ENCODE measurements at places on chromosomes 2 and 18. TPM values are rescaled to one million over a fixed set of nuclear protein-coding genes. Genes with fewer than 3 reads are reported as not detected.
A peak's percentile ranks its signal among the peaks of the same experiment; 100 is the strongest.

Gene CROCC2
- total RNA-seq, result 0.09 TPM

DNA sequence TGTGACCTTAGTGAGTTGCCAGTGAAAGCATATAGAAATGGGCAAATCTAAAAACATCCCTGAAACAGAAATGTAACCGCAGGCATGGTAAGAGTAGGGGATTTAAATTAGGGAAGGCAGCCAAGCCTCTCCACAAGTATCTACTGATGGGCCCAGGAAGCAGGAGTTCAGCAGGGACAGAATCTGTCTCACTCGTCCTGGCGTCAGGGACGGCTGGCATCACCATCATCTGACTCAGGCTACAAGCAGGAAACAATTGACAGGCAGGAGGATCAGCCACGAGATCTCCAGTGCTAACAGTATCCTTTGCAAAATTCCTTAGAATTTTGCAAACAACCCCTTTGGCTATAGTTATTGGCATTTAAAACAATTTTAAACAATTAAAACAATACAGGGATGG is 61.3 kb downstream of the SMAD4 start:
- no peak for DNase-seq

GRCh38 chr2:85405201-85406059 is 4.7 kb downstream of the CAPG start:
- DNase-seq, result no peak

Gene ORC4
- total RNA-seq, result 36.4 TPM

DNA sequence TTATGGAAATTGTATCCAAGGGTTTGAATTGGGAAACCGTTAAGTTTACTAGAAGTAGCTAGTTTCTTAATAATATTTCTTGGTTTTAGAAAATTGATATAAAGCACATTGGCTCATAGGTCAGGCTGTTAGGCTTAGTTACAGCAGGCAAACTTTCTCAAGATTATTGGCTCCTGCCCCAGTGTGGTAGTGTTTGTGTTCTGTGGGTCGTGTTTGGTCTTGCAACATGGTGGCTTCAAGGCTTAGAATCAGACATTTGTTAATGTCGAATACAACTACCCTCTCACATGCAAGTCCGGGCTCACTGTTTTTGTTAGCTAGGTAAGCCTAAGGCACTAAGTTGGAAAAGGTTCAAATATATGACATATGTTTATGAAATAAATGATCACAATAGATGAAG is 19.6 kb downstream of the CERS6 start:
- no peak for DNase-seq

DNA sequence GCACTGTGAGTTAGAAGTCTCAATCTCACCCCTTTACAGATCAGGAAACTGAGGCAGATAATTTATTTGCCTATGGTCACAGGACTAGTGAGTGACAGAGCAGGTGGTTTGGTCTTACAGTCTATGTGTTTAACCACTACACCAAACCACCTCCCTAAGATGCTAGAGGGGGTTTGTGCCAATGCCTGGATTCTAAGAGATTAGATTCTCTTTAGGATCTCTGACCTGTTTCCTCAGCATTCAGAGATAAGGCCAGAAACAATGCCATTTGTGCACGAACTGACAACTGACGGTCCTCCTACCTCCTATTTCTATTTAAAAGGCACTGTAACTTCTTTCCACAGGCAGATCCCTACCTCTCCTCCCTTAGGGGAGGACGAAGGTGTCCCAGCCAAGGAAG is 2.3 kb upstream of the SLC20A1 start:
- no peak for DNase-seq

Gene PROC
- total RNA-seq, result not detected

DNA sequence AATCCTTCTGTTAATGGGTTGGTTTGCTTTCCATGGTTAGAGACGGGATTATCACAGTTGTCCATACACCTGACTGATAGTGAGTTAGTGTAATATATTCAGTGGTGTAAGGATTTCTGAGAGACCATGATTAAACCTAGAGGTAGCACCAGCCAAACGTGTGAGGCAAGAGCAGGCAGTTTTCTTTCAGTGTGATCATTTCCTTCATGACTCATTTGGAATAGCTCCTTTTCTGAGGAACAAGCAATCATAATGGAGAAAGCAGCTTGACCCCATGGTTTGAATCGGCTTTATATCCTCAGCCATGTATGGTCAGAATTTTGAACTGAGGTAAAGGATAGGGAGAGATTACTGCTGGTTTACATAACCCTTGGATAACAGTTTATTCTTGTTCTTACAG is 2.9 kb downstream of the MXD1 start:
- no peak for DNase-seq

- DNase-seq, result peak; percentile 79
Measured at GRCh38 chr2:69997015-69997830, 35.8 kb upstream of the ASPRV1 start.

DNA sequence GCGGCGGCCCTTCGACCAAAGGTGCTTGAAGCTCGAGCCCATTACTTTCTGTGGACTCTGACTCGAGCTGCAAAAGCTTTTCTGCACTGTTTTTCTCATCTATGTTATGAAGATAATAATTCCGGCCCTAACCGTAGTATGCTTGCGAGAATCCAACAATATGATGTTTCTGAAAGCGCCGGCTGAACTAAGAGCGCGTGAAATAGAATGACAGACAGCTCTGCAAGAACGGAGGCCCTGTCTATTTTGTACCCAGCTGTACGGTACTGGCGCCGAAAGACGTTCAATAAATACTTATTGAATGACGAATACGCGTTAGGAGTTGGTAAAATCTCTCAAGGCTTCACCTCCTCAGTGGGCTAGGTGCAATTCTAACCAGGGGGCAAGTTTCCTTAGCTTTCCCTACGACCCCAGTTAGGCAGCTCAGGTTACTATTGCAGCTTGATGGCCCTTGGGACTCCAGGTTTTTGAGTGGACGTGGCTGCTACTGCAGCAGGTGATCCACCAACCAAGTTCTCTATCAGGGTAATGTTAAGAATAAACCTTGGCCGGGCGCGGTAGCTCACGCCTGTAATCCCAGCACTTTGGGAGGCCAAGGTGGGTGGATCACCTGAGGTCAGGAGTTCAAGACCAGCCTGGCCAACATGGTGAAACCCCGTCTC is 570 bp downstream of the SCRN3 start:
- DNase-seq, result no peak

Gene TIA1
- 77.3 TPM for total RNA-seq

Gene TTC31
- total RNA-seq, result 13.2 TPM

Gene C1QL2
- total RNA-seq, result not detected

GRCh38 chr2:191515551-191515950 is 162.4 kb upstream of the NABP1 start:
- no peak for DNase-seq

Gene YIPF4
- total RNA-seq, result 42.2 TPM

Gene CRACDL
- total RNA-seq, result 6.8 TPM

DNA sequence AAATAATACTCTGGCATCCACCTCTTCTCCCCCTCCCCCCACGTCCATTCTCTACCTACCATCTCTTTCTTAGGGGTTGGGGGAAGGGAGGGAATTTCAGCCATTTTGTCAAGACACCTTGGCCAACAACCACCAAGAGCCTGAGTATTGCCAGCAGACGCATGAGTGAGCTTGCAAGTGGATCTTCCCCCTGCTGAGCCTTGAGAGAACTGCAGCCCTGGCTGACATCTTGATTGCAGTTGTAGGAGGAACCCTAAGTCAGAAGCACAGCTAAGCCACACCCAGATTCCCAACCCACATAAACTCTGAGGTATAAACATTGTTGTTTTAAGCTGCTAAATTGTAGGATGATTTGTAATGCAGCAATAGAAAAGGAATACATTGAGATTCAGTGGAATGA is 165.6 kb downstream of the TMEFF2 start:
- no peak for DNase-seq

Gene RSAD2
- total RNA-seq, result 6.9 TPM

- DNase-seq, result peak; percentile 94
Measured at GRCh38 chr2:109324861-109325260, 195.9 kb downstream of the SH3RF3 start.

Gene SGPP2
- total RNA-seq, result not detected

DNA sequence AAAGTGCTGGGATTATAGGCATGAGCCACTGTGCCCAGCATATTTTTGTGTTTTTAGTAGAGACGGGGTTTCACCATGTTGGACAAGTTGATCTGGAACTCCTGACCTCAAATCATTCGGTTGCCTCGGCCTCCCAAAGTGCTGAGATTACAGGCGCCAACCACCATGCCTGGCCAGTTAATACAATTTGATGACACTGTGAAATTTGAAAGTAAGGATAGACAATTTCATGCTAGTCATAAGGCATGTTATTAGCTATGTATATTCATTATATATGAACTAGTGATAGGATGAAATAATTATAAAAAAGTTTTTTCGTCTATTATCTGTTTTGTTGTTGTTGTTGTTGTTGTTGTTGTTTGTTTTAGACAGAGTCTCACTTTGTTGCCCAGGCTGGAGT is 8.6 kb upstream of the RIF1 start:
- no peak for DNase-seq

Gene VWC2L
- 0.10 TPM for total RNA-seq

DNA sequence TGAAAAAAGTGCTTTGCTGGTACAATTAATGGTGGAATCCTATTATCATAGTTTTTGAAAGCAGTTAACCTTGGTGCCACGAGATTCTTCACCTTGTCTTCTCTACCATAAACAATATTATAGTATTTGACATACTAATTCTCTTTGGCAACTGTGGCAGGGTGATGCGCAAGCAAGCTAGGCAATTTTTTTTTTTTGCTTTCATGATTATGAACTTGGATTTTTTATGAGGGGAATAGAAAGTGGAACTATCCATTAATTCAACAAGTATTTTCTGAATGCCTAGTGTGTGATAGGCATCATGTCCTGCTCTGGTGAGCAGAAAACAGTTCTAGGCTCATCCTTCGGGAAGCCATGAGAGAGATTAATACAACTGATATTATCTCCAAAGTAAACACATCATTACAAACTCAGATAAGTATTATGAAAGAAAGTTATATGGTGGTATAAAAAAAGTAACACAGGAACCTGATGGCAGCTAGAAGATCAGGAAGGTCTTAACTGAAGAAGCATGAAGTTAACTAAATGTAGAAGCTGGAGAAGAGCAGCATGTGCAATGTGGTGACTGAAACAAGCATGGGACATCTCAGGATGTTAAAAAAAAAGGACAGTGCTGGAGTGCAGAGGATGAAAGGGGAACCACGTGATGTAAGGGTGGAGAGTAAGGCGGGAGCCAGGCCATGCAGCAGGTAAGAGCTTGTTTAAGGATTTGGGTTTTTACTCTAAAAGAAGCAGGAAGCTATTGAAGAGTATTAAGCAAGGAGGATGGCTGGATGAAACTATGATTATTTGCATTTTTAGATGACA is 113.7 kb downstream of the ZEB2 start:
- no peak for DNase-seq

- no peak for DNase-seq
Measured at GRCh38 chr2:23327416-23327815, 57.6 kb upstream of the KLHL29 start.

Gene ZNF2
- total RNA-seq, result 2.2 TPM

GRCh38 chr2:48072583-48072982 is 166.3 kb upstream of the FBXO11 start:
- DNase-seq, result no peak

DNA sequence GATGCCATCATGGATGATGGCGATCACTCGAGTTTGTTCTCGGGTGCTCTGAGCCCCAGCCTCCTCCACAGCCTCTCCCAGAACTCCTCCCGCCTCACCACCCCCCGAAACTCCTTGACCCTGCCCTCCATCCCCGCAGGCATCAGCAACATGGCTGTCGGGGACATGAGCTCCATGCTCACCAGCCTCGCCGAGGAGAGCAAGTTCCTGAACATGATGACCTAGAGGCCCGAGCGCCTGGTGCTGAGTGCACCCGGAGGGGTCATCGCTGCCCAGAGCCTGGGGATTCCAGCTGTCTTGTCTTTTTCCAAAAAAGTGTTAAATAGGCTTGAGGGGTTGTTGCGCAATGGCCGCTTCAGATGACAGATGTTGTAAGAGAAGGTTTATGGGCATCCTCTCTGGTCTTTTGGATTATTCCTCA is 254.8 kb downstream of the GLI2 start:
- no peak for DNase-seq

DNA sequence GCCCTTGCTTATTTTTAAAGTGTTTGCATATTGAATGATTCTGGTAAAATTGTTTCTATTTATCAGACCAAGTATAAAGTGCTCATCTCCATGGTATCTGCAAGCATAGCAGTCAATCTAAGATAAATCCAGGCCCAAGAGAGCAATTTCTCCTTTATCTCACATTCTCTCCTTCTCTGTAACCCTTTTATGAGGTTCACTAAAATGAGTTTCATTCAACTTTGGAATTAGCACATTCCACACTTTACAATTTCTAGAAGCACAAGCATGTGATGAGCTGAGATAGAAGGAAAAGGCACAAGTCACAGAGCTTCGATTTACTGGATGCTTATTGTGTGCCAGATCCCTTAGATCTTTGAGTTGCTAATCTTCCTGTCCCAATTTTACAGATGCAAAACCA is 97.3 kb downstream of the CNTNAP5 start:
- DNase-seq, result no peak

DNA sequence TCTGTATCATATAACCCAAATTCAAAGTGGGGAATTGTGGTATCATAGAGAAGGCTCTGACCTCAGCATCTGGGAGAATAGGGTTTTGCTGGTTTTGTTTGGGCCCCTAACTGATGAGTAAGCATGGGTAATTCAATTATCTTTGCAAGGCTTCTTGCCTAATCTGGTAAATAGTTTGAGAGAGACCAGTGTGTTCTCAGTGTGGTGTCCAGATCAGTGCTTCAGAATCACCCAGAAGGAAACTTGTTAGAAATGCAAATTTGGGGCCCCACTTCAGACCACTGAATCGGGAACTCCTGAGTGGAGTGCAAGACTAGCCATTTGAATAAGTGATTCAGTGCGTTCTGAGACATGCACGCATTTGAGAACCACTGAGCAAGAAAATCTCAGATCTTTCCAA is 282.7 kb downstream of the EPHA4 start:
- no peak for DNase-seq

GRCh38 chr2:198004173-198004572 is 199.8 kb downstream of the PLCL1 start:
- no peak for DNase-seq

Gene MC5R
- total RNA-seq, result not detected

Gene DUSP19
- 5.7 TPM for total RNA-seq

Gene NPHP1
- 7.9 TPM for total RNA-seq

DNA sequence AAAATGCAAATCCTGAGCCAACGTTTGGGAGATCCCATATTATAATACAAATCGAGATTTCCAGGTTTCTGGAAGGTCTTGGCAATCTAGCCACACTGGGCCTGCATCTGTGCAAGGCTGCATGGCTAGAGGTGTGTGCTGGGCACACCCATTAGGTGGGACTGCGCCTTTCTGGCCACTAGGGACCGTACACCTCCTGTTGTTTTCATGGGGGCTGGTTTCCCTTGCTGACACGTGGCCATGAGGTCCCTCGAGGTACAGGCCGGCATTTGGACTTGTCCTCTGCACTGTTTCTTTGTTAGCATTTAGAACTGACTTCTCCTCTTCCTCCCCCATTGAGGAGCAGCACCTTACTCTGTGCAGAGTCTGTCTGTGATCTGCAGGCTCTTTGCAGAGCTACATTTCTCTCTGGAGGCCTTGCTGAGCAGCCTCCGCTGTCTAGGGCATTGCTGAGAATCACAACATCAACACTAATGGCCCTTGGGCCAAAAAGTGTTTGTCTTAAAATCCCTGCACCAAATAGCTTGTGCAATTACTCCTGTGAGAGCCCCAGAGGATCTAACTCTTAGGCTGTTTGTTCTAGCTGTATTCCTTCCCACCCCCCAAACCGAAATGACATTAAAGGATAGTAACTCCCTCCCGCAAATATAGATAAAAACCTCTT is 131.2 kb downstream of the NEDD4L start:
- DNase-seq, result no peak

Data from posterior vena cava (tissue), 2 donors.